ENCODE measurements at places on chromosomes 3 and 15.

GRCh38 chr15:90647326-90647725, 69.8 kb upstream of the BLM start:
- no peak for DNase-seq

DNA sequence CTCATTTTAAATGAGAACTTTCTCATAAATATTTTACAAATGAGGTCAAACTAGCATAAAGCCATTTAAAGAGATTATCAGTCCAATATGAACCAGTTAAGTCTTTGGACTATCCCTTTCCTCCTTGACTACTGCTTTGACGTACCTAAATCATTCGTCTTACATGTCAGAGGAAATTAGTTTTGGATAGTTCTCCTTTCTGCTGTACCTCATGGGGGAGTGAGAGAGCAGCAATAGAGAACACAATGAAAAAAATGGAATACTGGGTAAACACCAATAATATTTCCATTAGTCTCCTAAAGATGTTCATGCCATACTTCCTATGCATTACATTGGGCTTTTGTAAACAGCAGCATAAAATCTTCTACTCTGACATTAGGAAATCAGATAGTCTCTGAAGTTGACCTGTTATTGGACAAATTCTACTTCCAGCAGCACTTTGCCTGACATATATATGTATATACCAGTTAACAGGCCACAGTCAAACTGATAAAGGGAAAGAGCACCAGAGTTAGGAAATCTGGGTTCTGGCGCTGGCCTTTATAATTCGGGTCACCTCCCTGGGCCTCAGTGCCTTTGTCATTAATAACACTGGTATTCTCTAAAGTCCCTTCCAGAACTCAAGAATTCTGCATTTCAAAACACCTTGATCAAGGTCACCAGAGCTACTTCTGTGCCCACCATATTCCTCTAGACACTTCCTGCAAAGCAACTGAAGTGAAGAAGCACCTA, 26.8 kb downstream of the TIMMDC1 start:
- peak; percentile 29 for DNase-seq

- DNase-seq = no peak
Measured at GRCh38 chr3:53161450-53161819, 426 bp downstream of the PRKCD start.

DNA sequence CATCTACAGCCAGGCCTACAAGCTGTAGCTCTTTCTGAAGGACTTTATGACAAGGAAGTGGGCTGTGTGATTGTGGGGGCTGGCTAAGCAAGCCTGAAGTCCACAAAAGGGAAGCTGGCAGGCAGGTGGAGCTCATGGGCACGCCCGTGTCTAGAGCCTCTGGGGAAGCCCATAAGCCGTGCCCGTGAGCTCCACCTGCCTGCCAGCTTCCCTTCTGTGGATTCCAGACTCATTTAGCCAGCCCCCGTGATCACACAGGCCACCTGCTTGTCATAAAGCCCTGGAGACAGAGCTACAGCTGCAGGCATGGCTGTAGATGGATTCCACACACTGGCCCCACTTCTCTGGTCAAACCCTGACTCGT, 15.2 kb downstream of the EFCC1 start:
- peak; percentile 60 for DNase-seq

- DNase-seq = no peak
Measured at GRCh38 chr15:65651042-65651322, 29.2 kb downstream of the SLC24A1 start.

DNA sequence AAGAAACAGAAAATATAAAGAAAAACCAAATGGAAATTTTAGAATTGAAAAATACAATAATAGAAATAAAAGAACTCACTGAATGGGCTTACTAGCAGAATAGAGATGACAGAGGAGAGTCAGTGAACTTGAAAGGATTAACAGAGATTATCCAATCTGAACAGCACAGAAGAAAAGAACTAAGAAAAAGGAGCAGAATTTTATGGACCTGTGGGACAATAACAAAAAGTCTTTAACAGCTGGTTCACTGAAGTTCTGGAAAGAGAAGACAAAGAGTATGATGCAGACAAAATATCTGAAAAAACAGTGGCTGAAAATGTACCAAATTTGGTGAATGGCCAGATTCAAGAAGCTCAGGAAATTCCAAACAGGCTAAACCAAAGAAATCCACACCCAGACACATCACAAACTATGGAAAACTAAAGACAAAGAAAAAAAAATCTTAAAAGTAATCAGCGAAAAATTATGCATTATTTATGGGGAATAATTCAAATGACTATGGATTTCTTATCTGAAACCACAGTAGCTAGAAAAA, 9.7 kb upstream of the GNB5 start:
- no peak for DNase-seq

GRCh38 chr15:81111510-81112470, 22.3 kb upstream of the CFAP161 start:
- no peak for DNase-seq

GRCh38 chr15:60568914-60569391, 90.0 kb upstream of the ICE2 start:
- DNase-seq = no peak

DNA sequence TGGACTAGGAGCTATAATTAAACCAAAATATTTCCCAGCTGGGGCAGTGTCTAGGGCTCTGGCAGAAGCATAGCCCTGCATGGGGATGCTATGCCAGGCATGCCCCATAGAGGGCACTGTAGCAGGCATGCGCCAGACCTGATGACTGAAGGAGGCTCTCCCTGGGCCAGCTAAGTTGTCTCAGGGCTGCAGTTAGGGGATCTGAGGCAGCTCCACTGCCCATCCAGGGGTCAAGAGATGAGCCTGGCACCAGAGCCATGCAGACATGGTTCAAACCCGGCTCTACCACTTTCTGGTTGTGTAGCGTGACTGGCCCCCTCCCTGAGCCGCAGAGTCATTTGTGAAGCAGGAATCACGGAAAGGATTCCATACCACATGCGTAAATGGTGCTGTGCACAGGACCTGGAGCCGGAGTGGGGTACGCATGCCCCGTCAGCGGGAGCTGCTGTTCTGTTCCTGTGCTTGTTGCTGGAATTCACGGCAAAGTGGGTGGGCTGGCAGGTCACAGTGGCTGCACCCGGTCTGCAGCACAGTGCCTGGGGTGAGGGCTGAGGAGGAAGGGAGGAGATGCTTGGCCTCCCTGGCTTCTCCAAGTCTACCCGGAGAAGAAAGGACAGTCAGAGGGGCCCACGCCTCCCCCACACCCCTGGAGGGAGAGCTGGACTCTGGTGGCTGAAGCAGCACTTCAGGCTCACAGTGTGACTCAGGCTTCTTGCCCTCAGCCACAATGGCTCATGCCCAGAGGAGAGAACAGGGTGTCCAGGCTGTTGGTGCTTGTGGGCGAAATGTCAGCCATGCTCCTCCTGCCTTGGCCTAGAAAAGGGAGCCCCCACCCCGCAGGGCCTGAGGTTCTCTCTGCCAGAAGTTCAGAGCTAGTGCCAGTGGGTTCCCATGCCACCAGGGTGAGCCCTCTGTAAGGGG, 43.1 kb downstream of the DNASE1L3 start:
- DNase-seq = peak; percentile 43

GRCh38 chr3:14948609-14949038, 1.2 kb downstream of the NR2C2 start:
- no peak for DNase-seq

DNA sequence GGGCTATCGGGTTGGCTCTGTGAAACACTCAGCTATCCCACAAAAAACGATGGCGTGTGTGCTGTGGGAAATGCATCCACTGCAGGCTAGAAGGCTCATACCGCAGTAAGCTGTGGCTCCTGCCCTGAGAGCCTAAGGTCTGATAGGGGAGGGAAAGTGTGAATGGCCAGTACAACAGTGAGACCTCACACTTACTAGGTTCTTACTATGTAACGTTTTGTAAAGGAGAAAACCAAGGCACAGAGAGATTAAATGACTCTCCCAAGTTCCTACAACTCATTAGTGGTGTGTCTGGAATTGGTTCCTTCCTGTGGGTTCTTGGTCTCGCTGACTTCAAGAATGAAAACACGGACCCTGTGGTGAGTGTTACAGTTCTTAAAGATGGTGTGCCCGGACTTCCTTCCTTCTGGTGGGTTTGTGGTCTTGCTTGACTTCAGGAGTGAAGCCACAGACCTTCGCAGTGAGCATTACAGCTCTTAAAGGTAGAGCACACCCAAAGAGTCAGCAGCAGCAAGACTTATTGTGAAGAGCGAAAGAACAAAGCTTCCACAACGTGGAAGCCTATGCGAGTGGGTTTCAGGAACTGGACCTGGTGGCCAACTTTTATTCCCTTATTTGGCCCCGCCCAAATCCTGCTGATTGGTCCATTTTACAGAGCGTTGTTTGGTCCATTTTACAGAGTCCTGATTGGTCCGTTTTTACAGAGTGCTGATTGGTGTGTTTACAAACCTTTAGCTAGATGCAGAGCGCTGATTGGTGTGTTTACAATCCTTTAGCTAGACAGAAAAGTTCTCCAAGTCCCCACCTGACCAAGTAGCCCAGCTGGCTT, 161.7 kb downstream of the POLR2M start:
- peak; percentile 78 for DNase-seq

- DNase-seq = peak; percentile 99
Measured at GRCh38 chr3:151871639-151872468, 1.6 kb upstream of the SUCNR1 start.

- no peak for DNase-seq
Measured at GRCh38 chr3:184355261-184356040, 6.0 kb downstream of the CLCN2 start.

- no peak for DNase-seq
Measured at GRCh38 chr3:16426665-16427064, 86.8 kb downstream of the RFTN1 start.

- peak; percentile 92 for DNase-seq
Measured at GRCh38 chr3:184786280-184786941, 25.6 kb upstream of the VPS8 start.

GRCh38 chr3:127101411-127102187, 91.3 kb upstream of the PRR23E start:
- DNase-seq = no peak

- no peak for DNase-seq
Measured at GRCh38 chr15:57090496-57090859, 172.0 kb downstream of the TCF12 start.

DNA sequence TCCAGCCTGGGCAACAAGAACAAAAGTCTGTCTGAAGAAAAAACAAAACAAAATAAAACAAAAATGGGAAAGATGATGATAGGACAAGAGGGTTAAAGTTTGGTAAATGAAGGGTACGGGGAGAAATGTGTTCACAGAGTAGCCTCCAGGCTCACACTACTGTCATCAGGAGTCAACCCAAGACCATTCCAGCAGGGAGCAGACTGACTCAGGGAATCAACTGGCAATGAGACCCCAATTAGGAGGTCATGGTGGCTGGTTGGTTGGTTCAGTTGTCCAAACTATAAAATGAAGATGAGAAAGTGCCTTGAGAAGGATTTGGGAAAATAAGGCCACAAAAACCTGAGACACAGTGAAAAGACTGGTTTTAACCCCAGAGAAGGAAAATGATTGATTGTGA, 51.8 kb downstream of the KLHL6 start:
- no peak for DNase-seq

- DNase-seq = no peak
Measured at GRCh38 chr3:141047168-141047567, 4.0 kb upstream of the SPSB4 start.

DNA sequence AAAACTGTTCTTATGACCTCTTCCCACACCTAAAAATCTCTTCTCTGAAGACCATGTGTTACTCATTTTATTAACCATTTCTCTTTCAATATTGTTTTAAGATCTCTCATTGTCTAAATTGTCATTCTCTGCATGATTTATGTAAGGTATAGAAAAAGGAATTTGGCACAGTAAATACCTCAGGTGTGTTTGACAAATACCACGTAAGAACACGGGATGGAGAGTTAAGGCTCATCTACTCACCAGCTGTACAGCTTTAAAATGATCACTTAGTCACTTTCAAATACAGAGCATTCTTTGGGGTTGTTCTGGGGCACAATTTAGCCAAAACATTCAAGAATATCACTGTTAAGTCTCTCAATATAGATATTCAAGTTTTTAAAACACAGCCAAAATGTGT, 627.1 kb downstream of the MCTP2 start:
- no peak for DNase-seq

DNA sequence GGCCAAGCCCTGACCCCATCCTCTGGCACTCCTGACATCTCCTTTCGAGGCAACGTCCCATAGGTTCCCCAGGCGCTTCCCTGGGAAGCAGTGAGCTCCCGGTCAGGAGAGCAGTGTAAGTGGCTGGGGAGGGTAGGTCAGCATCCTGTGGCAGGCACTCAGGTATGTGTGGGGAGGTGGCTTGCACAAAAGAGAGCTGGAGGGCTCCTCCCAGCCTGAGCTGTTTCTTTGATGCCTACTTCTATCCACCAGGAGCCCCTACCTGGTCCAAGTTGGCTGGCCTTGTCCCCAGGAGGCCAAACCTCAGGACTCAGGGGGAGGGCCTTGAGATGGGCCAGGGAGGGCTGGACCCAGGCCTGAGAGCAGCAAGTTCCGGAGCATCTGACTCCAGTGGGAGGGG, 31.7 kb upstream of the LINGO1 start:
- no peak for DNase-seq

DNA sequence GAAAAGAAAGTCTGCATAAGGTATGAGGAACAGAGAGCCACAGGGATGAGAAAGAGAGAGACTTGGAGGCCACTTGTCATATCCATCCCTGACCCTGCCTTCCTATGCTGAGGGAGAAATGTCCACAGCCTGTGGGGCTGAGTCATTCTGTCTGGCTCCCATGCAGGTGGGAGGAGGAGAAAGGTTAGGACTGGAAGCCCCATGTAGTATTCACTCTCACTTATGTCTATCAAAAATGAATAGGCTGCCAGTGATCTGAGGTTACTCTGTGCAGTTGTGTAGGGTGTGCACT, 71.3 kb downstream of the RAB11A start:
- no peak for DNase-seq

GRCh38 chr3:177906126-177906511, 630.1 kb upstream of the KCNMB2 start:
- no peak for DNase-seq

DNA sequence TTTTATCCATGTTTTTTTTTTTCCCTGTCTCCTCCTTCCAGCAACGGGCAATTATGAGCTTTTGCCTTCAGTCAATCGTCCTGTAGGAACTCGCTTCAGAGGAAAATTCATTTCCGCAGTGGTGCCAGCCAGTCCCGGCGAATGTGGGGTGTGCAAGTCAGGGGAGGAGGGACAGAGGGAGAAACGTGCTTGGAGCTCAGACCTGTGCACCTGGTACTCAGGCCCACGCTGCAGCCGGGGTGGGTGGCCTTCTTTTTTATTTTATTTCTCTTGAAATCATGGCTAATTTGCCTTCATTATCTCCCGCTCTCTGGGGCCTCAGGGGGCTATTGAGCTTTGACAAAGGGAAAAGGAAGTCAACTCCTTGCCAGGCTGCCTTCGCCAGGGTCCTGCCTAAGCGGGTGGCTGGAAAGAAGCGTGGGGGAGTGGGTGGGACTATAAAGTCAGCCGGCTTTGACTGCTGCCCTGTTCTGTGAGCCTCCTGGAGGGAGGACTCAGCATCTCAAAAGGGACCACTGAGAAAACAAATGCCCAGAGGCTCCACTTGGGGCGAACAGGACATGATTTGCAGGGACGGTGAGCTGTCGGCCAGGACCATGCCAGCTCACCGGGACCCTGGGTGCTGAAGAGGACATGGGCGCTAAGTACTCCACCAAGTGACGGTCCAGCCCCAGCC, 5.5 kb downstream of the GRIP2 start:
- DNase-seq = no peak

GRCh38 chr15:97171556-97171955, 788.9 kb upstream of the ARRDC4 start:
- no peak for DNase-seq
